ENCODE measurements at places on chromosomes 2 and 18.

DNA sequence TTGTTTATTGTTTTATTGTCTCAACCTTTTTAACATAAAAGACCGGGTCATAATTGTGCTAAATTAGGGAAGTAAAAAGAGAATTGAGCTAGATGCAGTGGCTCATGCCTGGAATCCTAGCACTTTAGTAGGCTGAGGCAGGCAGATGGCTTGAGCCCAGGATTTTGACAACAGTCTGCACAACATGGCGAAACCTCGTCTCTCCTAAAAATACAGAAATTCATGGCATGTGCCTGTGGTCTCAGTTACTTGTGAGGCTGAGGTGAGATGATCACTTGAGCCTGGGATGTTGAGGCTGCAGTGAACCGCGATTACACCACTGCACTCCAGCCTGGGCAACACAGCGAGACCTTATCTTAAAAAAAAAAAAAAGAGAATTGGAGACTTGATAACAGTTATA is 104.2 kb upstream of the TTC27 start:
- DNase-seq: no peak

GRCh38 chr2:77642339-77642738 is 120.2 kb upstream of the LRRTM4 start:
- DNase-seq: no peak

DNA sequence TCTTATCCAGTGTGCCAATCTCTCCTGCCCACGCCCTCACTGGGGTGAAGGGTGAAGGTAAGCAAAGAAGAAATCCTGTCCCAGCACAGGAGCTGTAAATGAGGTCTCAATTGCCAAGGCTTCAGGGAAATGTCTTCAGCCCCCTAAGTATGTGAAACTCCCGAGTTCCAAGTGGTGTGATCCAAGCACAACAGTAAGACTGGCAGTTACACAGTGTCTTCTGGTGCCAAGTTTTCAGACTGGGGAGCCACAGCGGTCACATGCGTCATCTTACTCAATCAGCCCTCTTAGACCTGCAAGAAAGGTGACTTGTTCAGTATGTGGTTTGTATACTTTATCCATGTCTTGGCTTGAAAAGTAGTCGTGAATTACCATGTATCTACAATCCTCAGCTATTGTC is 55.0 kb upstream of the SPRED2 start:
- DNase-seq: no peak

DNA sequence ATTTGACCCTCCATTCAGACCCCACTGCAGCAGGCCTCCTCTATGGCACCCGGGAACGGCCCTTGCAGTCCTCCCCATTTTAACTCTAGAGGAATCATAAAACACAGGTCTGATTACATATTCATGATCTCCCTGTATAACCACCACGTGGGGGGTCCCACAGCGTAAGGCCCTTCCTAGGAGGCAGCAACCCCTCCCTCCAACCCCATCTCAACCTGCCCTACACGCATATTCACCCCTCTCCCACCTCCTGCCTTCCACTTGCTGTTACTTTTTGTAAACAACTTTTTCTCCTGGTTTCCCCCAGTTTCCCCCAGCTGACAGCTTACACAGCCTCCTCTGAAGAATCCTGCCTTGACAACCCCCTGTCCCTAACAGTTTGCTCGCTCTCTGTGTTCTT is 85.1 kb upstream of the FOXI3 start:
- DNase-seq: no peak

GRCh38 chr2:241721852-241722251 is 12.6 kb upstream of the D2HGDH start:
- DNase-seq: no peak

DNA sequence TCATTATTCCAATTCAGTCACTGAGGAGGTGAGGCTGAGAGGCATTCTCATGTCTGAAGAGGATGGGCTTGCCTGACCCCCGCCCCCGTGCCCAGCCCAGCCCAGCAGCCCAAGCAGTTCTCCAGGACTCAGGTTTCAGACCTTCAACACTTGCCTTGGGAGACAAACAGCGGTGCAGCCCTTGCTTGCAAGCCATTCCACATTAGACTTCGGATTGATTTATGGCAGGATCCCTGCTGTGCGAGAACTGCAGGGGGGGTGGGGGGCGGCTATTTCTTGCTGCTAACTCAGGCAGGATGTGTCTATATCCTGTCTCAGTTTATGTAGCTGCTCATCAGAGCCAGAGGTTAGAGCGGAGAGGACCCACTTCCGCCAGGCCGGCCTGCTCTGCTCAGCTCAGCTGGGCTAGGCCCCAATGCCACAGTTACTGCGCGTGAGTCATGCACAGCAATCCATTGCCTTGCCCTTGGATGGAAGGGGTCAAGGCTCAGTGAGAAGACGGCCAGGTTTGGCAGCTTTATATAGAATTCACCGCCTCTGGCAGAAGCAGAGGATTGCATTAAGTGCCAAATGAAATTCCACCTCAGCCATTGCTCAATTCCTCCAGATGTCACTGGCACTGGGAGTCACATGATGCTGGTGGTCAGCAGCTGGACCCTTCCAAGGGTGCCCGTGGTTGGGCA is 1.8 kb downstream of the GYPC start:
- DNase-seq: no peak

- DNase-seq: no peak
Measured at GRCh38 chr18:67695684-67696083, 179.2 kb upstream of the DSEL start.

DNA sequence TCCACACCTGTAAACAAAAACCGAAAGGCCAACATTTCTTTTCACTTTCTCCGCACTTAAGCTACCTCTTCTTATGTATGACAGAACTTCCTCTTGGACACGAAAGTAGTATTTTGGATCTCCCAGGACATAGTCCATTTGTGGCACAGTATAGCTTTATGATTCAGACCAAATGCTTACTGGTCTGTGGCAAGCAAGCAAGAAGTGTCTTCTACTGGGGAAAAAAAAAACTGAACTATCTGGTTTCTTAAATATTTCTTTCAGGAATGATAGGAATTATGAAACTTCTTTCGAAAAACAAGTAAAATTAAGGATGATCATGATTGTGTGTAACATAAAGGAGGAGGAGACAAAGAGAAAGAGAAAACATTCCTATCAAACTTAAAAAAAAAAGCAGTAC is 33.6 kb downstream of the SRBD1 start:
- DNase-seq: no peak

- DNase-seq: no peak
Measured at GRCh38 chr2:203463266-203463678, 71.8 kb downstream of the RAPH1 start.

DNA sequence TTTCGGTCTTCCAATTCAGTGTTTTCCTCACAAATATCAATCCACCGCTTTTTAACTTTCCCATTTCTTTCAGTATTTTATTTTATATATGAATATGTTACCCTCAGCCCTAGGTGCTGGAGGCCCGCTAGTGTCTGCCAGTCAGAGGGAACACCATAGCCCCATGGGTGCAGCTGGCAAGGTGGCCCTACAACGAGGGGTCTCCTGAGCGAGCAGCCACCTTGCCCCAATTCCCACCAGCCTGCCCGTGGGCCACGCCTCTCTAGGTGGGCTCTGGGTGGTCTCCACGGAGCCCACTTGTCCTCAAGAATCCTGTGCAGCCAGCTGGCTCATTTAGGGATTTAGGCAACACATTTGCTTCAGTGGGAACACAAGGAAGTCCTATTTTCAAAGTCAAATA is 72.5 kb upstream of the RGPD5 start:
- DNase-seq: no peak

DNA sequence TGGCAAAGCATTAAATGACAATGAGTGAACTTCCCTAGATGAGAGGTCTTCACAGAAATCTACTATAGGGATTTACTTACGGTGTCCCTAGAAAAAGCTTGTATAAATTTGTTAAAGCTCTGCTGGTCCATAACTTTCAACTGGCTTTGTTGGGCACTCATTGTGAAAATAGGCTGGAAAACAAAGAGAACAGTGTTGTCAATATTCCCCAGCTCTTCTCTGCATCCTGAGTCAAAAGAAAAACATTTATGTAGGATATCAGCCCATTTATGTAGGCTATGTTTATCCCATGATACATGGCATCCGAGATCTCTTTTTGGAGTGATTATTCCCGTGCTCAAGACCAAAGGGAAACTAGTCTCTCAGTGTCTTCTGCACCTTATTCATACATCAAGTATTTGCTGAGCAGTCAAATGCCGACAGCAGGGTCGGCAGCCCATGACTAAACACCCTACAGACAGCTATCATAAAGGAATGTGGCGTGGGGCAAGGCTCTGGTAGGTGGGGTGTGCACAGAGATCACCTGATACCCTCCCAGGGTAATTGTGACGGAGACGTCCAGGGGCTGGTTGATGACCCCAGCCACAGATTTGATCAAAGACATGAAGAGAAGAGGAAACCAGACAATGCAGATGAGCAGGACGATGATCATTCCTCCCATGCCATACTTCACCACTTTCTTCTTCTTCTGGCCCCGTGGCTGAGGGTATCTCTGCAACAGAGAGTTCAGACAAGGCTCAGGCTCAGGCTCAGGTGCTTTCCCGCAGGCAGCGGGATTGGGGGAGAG is 155.9 kb downstream of the NAPG start:
- DNase-seq: no peak

DNA sequence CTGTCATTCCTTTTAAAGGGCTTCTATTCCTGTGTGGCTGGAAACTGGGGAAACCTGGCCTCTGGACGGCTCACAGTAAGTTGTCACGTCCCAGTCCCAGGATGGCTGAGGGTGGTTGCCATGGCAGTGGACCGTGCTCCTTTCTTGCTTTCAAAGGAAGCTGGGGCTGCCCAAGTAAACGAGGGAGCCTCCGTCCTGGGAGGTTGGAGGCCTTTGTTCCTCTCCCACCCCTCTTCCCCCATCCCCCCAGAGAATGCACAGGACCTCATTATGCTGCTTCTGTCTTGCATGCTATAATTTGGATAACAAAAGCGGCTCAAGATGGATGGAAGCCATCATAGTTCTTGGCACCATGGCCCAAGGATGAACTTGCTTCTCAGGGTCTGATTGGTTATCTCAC is 325.5 kb upstream of the HS6ST1 start:
- DNase-seq: no peak

- DNase-seq: no peak
Measured at GRCh38 chr18:13319629-13320028, 101.1 kb downstream of the LDLRAD4 start.

- no peak for DNase-seq
Measured at GRCh38 chr18:54217624-54218023, 6.8 kb downstream of the MBD2 start.

DNA sequence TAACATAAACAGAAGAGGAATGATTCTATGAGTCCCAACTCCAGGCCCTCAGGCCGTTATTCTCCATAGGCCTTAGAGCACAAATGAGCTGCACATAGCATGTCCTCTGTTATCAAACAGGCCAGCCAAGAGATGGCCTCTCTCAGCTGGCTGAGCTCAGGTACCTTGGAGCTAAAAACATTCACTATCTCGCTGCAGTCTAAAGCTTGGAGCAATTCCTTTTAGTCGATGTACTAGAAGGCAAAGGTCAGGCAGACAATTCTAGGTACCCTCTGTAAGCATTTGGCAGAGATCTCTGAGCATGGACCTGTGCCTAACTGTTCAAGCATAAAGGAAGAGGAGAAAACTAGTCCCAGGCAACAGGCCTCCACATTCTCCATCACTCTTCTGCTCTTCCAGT is 38.0 kb upstream of the ATL2 start:
- DNase-seq: no peak

- DNase-seq: no peak
Measured at GRCh38 chr2:189933041-189933440, 129.5 kb downstream of the MSTN start.

GRCh38 chr18:62729487-62730386 is 14.4 kb downstream of the PHLPP1 start:
- DNase-seq: no peak

DNA sequence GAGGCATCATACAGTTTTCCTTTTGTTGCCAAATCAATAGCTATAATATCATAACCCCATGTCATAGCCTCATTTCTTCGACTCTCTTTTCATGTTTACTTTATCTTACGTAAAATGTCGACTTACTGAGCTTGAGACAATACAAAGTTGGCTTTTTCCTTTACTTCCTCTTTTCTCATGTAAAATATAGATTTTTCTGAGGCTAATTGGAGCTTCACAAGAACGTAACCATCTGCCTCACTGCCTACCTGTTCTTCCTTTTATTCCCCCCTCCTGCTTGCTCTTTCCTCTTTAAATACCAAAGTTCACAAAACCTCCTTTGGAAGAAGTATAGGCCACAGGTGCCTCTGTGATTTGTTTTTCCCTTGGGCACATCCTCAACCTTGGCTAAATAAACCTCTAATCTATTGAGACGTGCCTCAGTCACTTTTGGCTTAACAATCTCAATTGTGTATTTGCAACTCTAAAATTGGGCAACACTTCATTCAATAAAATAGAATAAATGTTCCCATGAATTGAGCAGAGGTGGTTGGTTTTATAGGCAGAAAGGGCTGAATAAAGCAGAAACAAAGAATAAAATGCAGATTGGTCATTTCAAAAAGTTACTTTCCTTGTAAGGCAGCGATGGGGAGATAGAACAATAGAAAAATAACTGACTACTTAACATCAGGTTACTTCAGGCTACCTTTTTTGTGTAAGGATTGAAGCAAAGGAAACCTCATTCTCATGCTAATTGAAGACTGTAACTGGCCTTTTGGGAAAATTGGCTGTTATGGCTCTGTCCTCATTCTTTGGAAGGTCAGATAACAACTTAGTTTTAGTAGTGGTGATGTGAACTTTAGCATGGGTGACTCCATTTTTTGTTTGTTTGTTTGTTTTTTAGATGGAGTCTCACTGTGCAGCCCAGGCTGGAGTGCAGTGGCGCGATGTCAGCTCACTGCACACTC is 21.3 kb downstream of the COMMD1 start:
- DNase-seq: no peak

Measured in SW480 (cell line).